ENCODE measurements at places on chromosomes 13 and 19.

GRCh38 chr13:33372251-33372919 lies 86.8 kb upstream of the STARD13 start:
- DNase-seq, result no peak

- no peak for DNase-seq
Observed at GRCh38 chr13:113452466-113452865, 822 bp downstream of the ADPRHL1 start.

- DNase-seq, result no peak
Observed at GRCh38 chr13:44978328-44978727, 10.9 kb downstream of the NUFIP1 start.

DNA sequence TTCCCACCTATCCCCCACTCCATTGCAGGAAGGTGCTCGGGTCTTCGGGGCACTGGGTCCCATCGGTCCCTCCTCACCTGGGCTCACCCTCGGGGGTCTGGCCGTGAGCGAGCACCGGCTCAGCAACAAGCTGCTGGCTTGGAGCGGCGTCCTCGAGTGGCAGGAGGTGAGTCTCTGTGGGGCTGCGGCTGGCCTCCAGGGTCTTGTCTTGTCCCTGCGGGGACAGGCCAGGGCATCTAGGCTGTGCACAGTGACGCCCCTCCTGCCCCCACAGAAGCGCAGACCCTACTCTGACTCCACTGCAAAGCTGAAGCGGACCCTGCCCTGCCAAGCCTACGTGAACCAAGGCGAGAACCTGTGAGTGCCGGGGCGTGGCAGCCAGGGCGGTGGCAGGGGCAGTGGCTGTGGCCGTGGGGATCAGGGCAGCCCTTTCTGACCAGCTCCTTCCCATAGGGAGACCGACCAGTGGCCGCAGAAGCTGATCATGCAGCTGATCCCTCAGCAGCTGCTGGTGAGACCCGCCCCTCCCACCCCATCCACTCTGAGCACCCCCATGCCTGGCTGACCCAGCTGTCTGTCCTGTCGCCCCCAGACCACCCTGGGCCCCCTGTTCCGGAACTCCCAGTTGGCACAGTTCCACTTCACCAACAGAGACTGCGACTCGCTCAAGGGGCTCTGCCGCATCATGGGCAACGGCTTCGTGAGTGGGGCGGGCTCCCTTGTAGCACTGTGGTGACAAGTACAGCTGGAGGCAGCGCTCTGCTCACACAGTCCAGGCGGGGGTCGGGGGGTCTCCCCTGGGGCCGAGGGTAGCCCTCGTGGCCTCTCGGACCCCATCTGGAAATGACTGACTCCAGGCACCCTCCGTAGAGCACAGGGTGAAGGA lies 3.7 kb downstream of the PTOV1 start:
- no peak for DNase-seq

DNA sequence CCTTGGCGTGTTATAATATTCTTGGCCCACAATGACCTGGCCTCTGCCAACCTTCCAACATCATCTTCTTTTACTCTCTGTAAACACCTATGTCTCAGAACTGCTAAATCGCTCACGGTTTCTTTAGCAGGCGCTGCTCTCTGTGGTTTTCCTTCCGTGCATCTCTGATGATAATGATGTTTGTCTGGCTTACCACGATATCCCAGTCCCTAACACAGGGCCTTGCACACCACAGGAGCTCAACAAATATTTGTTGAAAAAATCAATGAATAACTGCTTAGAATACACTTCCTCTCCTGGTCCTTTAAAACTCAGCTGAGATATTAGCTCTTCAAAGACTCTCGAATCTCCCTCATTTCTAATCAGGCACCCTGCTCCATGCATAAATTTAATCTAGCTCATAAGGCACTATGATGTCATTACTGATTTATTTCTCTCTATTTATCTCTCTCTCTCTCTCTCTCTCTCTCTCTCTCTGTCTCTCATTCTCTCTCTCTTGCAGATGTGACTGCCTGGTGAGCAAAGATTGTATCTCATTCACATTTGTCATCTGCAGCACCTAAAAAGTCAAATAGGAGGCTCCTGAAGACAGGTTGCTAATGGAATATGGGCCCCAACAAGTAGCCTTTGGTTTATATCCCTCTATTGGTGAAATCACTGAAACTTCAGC lies 206.4 kb downstream of the NHLRC3 start:
- no peak for DNase-seq

DNA sequence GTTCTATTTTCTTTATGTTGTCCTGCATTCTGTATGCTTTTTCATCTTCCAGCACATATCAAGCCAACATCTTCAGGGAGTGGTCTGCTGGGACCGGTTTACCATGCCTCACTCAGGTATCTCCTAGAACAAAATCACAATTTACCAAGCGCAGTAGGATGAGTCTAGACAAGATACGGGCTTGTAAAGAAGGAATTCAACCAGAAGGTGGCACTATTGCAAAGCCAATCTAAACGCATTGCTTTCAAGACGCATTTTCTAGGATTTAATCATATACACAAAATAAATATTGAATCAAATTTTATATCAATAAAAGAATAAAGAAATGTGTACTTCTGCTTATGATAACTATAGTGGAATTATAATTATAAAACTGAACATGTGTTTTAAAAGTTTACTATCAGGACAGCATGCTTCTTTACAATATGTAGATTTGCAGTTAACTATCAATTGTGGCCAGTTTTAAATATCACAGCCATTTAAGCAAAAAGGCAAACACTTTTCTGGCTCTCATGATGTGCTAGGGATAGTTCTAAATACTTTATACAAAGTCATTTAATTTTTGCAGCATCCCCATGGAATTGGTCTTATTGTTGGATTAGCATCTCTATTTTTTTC lies 16.1 kb upstream of the TPP2 start:
- DNase-seq, result peak; percentile 55

GRCh38 chr19:10389863-10390262 lies 9.5 kb upstream of the TYK2 start:
- DNase-seq, result no peak

GRCh38 chr19:38781058-38781457 lies 7.7 kb upstream of the LGALS7 start:
- DNase-seq, result no peak

Measured in effector memory CD8-positive, alpha-beta T cell (primary cell).